Fibroblast of the conjunctiva (primary cell): ENCODE measurements at places on chromosomes 13 and 19.
A peak's percentile ranks its signal among the peaks of the same experiment; 100 is the strongest.

- DNase-seq: peak; percentile 95
Observed at GRCh38 chr19:49127674-49128544, 8.6 kb downstream of the PPFIA3 start.

DNA sequence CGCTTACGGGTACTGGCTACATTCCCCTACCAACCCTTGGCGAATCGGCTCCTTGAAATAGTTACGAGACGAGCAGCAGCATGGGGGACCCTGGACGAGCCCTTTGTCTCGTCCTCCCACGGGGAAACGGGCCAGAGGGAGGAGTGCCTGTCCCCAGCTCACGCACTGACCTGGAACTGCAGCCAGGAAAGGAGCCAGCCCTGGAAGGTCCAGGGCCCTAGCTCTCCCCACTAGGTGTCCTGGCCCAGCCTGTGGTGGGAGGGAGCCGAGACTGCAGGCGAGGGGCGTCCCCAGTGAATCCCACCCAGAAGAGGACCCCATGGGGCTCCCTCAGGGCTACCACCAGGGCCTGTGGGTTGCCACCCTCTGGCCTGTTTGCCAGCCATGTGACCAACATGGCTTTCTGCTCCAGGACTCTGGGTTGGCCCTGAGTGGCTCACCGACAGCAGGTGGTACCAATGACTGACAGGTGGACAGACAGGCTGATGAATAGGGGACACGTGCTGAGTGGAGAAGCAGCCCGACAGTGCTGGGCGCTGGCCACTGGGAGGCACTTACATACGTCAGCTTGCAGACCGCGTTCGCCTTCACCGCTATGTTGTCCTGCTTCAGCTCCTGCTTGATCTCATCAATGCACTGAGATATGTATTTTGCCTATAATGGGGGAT, 13.2 kb downstream of the AP3D1 start:
- DNase-seq: no peak

GRCh38 chr13:72458701-72459100, 268.7 kb downstream of the MZT1 start:
- peak; percentile 5 for DNase-seq

DNA sequence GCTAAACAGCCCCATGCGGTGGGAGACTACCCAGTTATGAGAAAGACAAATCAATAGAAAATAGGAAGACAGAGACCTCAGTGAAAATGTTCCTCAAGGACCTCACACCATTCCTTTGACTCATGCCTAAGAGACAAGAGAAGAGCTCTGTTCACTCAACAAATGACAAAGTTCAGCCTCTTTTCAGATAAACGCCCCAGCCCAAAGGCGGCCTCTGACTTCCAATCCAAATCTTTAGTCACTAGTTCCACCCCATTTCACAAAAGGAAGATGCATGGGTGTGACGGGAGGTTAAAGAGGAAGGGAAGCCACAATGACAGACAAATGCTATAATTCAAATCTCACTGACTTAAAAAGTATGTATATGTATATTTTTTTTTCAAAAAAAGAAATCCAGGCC, 8.1 kb downstream of the CARS2 start:
- no peak for DNase-seq

DNA sequence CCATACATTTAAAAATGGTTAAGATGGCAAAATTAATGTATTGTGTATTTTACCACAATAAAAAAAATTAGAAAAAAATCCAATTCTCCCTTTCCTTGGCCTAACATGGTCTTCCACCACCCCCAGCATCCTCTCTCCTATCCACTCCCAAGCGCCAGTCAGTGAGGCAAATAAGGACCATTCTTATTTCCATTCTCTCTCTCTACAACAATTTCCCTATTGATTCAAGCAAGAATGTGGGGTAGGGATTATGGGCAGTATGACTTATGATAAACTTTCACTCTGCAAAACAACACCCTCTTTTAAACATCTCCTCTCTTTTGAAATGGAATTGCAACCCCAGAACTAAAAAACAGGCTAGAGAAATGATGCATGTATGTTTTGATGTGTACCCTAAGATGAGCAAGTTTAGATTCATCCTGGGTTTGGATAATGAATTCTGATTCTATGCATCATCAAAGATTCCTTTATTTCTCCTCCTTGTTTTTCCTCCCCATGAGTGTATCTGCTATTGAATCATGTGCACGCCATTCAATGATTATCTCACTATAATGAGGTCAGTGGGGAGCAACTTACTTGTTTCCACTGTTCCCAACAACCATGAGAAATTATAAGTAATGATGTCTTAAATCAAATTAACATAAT, 3.5 kb downstream of the STARD13 start:
- DNase-seq: no peak

DNA sequence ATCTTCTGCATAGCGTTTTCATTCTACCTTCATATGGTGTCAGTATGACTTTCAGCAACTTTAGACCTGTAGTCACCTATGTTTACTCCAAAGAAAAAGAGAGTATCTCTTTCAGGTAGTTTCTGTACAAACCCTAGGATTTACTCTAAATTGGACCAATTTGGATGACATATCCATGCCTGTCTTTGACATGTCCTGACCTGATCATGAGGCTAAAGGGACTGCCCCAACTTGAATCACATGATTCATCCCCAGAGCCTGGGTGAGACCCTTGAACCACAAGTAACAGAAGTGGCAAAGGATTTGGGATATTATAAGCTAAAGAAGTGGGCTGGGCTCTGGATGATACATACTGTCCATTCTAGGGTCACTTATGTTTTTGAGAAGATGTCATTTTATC, 124.5 kb upstream of the CSNK1A1L start:
- no peak for DNase-seq

GRCh38 chr19:16327501-16327900, 2.9 kb downstream of the KLF2 start:
- no peak for DNase-seq

DNA sequence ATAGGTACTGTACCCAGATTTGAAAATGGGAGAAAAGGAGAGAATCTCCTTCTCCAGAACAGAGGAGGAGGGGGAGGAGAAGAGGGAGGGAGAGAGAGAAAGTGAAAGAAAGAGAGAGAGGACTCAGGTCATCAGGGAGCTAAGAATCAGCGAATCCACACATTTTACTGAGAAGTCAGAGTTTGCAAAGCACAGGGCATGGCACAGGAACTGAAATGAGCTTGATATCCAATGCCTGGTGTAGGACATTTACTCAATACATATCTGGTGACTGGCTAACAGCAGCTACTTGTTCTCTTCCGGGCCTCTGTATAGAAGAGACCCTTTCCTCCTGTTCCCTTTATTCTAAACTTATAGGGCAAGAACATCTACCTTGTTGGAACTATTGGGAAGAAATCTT, 375.1 kb downstream of the KLF5 start:
- DNase-seq: no peak

DNA sequence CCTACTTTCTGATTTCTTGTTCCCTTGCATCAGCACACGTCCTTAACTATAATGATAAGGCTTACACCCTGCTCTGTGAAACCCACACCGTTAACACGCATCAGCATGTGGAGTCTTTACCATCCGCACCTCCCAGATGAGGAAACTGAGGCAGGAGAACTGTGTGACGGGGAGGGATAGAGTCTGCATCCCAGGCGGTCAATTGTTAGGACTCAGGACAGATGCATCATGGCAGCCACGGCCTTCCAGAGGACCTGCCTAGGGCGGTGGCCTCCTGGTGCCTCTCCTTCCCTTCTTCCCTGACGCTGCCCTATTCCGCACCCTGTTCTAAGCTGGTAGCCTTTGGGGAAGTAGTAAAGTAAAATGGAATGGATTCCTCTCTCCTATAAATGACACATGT, 326.0 kb downstream of the TEX29 start:
- DNase-seq: no peak

DNA sequence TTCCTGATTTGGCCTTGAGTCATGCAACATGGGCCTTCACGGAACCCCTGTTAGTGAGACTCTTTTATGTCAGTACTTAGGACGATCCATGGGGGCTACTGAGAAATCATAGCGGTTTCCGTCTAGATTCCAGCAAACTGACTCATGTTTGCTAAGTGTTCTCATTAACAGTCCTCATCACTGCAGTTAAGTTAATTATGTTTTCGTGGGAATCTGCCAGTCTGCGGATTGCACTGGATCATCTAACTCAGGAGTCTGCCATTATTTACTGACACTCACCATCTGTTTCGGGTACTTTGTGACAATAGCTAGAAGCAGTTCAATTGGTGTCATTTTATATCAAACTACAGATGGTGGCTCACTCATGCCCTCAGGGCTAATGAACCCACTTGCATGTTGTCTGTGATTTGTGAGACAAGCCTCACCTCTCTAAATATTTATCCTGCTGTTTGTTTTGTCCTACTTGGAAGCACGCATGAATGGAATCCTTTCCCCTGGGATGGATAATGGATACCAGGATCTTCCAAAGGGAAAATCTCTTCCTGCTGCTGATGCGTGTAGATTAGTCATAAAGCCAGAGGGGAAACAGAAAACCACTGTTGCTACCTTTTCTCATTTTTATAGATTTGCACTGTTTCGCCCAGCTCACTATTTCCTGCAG, 61.8 kb downstream of the RAB20 start:
- DNase-seq: no peak

GRCh38 chr13:103537616-103538015, 471.4 kb upstream of the SLC10A2 start:
- DNase-seq: no peak

DNA sequence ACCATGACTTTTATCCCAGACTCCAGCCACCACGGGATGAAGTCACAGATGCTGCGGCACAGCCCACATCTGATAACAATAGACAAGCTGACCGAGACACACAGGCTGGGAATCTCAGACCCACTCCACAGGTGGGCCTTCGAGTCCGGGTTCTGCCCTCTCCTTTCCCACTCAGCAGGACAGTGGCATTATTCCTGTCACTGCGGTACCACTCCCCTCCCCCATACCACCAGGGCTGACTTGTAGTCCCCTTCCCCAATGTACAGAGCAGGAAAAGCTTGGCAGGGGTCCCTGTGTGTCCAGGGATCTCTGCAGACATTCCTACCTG, 179 bp upstream of the AMER2 start:
- DNase-seq: no peak
